ENCODE measurements at places on chromosomes 7 and 10.

- DNase-seq = peak; percentile 4
These were observed at the start of gene APBB1IP for GRCh38 chr10:26437637-26438461. TSS of gene APBB1IP (plus strand) at chr10:26438341. CDS start at chr10:26492327, 53,986 bp downstream.

- no peak for DNase-seq
These were observed 3.6 kb downstream of the CCDC71L start for GRCh38 chr7:106657085-106657991.

- DNase-seq = no peak
These were observed 33.5 kb upstream of the CCSER2 start for GRCh38 chr10:84294766-84295447.

DNA sequence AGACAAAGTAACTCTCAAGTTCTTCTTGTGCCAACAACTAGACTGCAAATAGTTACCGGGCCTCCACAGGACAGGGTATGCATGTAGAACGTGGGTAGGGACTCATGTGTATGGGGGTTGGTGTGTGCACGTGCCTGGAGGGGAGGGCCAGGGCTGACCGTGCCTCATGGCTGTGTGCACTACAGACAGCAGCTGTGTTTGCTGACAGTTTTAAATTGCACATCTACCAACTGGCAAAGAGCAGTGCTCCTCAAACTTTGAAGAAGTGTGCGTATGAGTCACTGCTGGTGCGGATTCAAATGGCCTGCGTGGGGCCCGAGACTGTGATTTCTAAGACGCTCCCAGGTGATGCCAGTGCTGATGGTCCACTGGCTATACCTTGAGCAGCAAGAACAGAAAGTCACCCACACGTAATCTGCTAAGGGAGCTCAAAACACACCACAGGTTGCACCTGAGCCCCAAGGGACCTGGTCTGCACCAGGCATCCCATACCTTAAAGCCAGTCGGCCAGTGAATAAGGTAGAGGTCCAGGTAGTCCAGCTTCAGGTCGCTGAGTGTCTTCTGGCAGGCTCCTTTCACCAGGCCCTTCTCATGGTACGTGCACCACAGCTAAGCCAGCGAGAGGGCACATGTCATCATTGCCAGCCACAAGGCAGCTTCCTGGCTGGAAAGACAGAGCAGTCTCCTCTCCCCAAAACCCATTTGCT lies 8.5 kb downstream of the AKR1B1 start:
- no peak for DNase-seq

DNA sequence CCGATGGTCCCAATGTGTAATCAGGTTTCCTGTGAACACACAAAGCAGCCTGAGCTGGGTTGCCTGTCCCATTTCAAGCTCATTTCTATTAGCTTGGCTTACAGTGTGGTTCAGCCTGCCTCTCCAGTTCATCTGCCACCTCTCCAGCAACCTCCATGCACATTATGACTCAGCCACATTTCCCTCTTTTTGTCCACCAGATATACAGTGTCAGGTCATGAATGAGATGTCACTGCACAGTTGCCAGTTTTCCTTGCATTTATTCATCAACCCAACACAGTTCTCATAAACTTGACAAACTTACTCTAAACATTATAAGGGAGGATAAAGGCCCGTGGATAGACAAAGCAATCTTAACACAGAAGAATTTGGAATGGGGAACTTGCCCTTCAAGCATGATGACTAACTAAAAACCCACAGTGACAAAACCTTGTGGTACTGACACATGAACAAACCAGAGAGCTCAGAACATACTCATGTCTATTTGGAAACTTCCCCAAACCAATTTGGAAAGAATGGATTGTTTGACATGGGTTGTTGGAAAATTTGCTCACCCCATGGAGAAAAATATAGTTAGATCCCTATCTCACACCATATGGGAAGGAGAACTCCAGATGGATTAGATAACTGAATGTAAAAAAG lies 2.5 kb upstream of the CFAP58 start:
- DNase-seq = peak; percentile 73

DNA sequence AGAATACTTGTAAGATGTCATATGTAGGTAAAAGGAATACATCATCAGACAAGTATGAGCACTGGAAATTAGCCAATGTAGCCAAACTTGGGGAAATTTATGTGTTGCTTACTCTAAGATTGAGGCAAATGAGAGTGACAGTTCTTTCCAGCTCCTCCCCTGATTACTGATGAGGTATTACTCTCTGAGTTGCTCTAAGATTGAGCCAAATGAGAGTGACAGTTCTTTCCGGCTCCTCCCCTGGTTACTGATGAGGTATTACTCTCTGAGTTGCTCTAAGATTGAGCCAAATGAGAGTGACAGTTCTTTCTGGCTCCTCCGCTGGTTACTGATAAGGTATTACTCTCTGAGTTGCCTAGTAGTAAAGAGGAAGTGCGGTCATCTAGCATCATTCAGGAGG lies 435.8 kb downstream of the NRG3 start:
- DNase-seq = no peak

- no peak for DNase-seq
These were observed 77.5 kb upstream of the SORCS3 start for GRCh38 chr10:104563548-104563947.

Measured in foreskin fibroblast (primary cell).